ENCODE measurements at places on chromosomes 5 and 9.

DNA sequence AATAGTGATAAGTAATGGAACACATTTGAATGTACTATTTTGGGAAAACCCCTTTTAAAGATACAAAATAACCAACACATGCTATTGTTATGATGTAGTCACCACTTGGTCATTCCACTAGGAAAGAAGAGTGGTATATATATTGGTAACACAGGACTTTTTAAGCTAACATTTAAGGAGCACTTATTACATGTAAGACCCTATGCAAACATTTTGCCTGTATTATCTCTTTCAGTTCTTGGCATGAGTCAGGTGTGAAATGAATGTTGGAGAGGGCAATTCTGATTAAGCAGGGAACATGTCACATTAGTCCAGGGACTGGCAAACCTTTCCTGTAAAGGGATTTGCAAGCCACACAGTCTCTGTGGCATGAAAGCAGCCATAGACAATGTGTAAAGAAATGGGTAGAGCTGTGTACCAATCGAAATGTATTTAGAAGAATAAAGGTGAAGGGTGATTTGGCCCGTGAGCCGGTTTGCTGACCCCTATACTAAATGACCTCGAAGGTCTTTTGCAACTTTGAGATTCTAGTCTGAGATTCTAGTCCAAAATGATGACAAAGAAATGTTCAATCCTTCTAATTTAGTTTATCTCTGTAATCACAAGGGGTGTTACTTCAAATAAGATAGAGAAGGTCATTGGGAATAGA lies 15.3 kb downstream of the ABLIM3 start:
- no peak for DNase-seq

GRCh38 chr5:159242656-159243055 lies 20.4 kb upstream of the UBLCP1 start:
- no peak for DNase-seq

DNA sequence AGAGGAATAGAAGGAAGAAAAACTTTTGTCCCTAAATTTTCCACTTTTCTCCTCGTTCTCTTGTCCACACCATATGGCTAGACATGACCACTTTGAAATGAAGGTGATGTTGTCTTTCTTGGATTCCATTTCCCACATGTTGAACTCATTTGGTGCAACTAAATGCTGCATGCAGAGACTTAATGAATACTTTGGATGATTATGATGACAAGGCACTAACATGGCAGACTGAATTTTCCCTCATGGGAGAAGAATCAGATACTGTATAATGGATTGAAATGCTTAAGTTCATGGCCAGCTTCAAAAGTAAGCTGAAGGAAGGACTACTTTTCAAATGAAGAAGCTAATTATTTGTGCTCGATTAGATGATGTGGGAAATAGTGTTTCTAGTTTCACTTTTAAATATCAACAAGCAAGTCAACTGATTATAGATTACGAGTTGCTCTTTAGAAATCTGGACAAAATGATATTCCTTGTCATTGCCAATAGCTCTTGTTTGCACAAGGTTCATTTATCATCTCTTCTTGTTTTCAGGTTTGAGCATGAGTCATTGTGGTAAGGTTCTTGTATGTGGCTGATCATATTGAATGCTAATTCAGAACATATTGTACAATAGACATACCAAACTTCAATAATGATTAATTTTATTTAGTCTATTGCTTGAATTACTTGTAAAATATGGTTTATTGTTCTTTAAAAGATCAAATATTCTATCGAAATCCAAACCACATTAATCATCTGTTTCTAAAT lies 501.3 kb upstream of the FTMT start:
- DNase-seq = no peak

DNA sequence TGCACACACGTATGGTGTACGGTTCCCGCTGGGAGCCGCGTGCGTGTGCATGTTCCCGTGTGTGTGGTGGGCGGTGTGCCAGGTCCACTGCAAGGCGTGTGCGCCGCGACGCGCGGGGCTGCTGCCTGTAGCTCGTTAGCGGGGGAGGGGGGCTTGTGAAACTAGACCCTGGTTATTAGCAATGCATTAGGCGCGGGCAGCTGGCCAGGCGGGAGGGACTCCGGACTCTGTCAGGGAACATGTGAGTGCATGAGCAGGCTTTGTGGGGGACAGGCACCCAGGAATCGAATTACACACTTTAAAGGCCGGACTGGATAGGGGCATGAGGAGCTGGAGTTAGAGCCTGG lies 32.2 kb upstream of the ENHO start:
- DNase-seq = no peak

DNA sequence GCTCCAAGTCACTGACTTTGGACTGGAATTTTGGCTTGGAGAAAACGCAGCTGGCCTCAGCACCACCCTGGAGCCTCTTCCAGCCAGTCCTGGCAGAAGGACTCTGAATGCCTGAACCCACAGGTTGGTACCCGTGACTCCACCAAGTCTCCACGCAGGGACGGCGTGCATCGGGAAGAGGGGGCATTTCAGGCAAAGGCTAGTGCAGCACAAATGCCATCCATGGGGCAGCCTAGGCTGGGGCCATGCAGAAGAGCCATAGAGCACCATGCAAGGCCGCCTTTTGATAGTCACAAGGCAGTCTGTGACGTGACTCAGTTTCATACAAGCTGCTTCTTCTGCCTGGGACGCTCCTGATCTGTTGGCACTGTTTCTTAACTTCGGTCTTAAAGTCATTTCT lies 28.0 kb downstream of the GDNF start:
- DNase-seq = no peak

- no peak for DNase-seq
These were observed 819 bp downstream of the ADRA1B start for GRCh38 chr5:159916841-159917761.

- DNase-seq = no peak
These were observed 624.2 kb downstream of the KCTD16 start for GRCh38 chr5:144794922-144795321.

DNA sequence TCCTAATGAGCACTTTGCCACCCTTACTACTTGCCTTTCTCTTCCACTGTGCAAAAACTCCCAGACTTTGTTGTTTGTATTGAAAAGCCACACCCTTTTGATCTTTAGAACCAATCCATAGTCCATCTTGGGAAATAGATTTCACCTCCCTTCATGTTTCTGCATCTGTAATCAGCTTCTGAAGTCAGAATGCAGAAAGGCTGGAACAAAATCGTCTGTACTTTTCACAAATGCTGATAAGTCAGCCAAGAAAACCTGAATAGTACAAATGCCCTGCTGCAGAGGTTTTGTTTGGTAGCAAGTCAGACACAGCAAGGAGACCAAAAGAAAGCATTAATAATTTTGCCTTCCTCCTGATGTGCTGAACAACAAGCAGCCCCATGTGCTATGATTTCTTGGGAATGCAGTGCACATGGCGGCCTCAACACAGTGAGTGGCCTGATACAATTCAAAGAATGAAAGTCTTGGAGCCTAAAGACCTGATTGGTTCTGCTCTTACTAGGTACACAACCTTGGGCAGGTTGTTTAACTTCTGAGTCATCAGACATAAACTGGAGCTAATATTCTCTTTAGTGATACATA lies 59.2 kb upstream of the STK32A start:
- no peak for DNase-seq

DNA sequence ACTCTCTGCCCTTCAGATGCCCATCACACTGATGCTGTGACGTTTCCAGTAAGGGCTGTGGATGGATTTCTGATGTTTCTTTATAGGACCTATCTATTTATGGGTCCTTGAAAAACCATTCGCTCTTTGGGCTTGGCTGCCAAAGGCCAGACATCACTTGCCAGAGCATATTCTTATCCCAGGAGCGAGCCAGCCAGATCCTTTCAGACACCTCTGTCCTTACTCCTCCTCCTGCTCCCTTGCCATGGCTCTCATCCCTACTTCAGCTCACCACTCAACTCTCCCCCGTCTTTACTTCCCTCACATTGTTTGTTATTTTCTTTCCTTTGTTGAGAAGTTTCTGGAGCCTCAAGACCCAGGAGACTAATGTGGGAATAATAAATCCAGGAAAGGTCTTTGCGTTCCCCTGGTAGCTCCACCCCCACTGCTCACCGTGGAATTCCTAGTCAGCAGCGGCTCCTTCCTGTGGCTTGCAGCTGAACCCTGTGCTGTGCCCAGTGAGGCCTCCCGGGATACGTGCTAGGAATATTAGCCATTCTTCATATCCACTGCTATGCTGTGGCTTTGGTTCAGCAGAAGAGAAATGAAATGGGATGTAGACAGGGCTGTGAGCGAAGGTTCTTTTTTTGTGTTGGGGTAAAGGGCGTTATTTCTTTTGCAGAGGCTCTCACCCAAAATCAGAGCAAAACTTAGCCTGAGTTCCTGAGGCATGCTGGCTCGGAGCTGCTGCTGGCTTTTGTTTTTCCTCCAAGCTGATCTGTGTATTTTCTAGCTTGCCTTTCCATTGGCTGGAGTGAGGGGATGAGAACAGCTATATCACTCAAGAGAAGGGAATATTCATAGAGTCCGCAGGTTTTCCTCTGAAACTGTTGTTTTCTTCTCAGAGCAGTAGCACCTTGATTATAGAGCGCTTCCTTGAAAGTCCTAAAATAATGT lies 171.1 kb downstream of the SAXO1 start:
- DNase-seq = no peak

GRCh38 chr5:88880201-88880600 lies 2.8 kb downstream of the MEF2C start:
- DNase-seq = no peak

GRCh38 chr5:76561959-76562358 lies 61.2 kb downstream of the F2RL2 start:
- DNase-seq = no peak

- DNase-seq = no peak
These were observed 1.9 kb upstream of the GPR107 start for GRCh38 chr9:130051855-130052254.

- no peak for DNase-seq
These were observed 692.9 kb upstream of the EDIL3 start for GRCh38 chr5:85077581-85077980.

DNA sequence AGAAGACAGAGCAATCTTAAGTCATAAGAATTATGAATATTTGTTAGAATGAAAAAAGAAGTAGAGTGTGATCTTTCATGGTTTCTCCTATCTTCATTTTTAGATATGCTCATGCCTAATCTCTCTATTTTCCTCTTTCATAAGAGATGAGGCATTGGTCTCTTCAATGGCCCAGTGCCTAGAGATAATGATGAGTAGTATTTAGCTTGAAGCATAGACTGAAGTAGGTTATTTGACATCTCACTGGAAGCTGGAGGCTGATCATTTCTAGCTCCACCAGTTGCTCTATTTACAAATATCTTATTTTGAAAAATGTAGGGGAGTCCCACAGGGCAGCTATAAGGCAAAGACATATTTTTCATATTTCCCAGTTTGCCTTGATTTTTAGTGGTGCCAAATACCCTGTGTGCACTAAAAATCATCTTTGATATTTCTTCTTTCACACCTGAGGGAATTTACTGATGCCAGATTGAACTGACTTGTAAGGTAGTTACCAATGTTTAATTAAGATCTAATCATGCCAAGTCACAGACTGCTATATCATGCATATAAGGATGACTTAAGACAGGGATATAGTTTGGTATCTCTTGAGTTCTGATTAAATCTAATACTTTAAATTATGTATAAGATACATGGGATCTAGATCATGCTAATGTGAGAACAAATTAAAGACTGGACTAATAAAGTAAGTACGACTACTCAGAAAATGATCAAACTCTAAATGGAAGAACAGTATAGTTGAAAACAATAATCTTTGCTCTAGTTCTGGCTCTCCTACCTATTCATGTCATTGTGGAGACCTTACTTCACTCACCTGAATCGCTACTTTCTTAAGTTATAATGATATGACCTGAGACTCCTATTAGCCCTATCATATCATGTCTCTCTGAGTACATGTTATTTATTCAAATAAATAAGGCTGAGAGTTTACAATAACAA lies 108.2 kb upstream of the IFNE start:
- no peak for DNase-seq

DNA sequence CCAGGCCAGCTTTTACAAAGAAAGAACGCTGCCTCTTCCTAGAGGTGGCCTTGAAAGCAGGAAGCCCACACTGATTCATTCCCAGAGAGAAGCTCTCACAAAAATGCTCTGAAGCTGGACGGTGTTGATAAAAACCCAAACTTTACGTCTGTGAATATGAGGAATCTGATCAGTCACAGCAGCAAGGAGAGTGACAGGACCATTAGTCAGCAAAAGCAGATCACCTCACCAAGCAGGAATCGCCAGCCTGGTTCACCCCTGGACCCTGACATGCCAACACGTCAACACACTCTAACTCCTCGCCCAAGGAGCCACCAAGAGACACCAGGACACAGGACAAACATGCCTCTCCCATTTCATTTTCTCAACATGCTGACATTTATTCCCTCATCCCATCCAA lies 70.6 kb upstream of the ZNF622 start:
- no peak for DNase-seq

DNA sequence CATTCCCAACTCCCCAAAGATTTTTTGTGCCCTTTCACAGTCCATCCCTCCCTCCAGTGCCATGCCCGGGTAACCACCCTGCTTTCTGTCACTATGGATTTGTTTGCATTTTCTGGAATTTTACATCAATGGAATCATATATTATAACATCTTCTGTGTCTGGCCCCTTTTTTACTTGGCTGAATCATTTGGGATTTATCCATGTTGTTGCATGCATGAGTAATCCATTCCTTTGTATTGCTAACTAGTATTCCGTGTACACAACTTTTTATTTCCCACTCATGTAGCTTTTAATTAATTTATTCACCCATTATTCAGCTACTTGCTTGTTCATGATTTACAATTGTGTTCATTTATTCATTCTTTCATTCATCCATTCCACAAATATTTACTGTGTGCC lies 94.1 kb downstream of the FGF18 start:
- DNase-seq = no peak
